H54 (cell line): ENCODE measurements at places on chromosomes 13 and 19.

DNA sequence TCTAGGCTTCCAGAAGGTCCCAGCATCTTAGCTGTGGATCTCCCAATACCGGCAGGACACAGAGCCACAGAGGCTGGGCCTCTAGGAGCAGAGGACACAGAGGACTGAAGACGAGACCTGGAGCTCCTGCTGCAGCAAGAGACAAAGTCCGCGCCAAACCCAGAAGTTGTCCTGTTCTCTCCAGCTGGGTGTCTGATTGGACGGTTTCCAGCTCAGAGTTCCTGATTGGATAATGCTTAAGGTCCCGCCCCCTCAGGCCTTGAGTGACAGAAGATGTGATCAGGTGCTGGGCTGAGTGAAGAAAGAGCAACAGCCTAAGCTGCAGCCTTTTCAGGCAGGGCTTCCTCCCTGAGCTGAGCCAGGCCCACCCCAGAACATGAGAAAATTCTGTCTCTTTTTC lies 59.9 kb upstream of the ZNF85 start:
- no peak for DNase-seq

GRCh38 chr19:9565900-9566705 lies 18.2 kb downstream of the ZNF121 start:
- no peak for DNase-seq

- no peak for DNase-seq
Measured at GRCh38 chr13:108595436-108596274, 33.8 kb upstream of the MYO16 start.

- DNase-seq: no peak
Measured at GRCh38 chr19:34127684-34128189, 44.6 kb upstream of the LSM14A start.

DNA sequence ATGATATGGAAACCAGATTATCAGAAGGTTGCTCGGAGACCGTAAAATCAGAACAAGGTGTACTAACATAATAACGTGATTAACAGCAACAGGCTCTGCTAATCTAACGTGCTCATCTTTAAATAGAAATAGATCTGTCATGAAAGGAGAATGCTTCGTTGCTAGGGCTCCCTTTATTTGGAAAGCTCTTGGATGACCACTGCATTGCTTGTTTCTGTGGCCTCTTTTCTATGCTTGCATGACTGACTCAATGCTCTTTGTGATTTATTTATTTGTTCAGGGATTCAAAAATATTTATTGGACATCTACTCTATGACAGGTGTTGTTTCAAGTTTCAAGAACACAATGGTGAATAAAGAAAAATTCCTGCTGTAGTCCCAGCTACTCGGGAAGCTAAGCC lies 22.3 kb upstream of the ZDHHC20 start:
- no peak for DNase-seq

DNA sequence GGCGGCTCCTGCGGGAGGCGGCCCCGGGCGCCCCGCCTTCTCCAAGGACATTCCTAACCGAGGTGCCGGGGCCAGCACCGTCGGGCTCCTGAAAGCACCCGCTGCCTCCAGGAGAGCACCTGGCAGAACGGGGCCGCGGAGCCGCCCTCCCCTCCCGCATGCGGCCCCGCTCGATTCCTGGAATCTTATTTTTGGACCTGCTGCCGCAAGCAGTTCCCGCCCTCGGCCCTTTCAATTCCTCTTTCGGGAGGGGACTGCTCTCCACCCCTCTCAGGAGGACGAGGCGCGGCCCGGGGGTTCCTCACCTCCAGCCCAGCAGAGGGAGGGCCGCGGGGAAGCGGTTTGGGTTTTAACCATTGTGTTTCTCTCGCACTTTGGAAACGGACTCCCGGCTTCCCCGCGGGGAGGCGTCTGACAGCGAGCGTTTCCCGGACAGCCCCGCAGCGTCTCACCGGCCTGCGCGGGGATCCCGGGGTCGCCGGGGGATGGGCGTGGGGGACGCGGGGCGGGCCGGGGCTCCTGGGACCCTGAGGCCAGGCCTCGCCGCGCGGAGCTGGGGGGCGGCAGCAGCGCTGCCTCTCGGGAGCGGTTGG lies 849 bp downstream of the GAS6 start:
- no peak for DNase-seq

GRCh38 chr19:8034178-8034525 lies 18.4 kb upstream of the CCL25 start:
- no peak for DNase-seq

DNA sequence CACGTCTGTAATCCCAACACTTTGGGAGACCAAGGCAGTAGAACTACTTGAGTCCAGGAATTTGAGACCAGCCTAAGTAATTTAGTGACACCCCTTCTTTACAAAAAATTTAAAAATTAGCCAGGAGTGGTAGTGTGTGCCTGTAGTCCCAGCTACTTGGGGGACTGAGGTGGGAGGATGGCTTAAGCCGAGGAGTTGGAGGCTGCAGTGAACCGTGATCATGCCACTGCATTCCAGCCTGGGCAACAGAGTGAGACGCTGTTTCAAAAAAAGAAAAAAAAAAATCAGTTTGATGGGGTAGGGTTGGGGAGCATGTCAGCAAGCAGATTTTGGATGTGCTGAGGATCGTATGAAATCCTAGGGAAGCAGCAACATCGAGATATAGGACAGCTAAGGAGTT lies 4.2 kb downstream of the CEACAM19 start:
- no peak for DNase-seq

DNA sequence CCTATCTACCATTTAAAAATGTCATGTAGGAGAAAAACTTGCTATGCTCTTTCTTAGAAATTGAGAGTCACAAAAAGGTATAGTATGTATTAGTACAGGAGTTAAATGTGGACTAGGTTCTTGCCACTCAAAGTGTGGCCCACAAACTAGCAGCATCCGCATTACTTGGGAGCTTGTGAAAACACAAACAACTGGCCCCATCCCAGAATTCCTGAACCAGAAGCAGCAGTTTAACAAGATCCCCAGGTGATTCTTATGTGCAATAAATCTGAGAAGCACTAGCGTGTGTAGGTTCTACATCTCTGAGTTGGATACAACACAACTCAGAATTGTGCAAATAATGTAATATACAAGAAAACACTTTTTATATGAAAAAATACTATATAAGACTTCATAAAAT lies 325.9 kb downstream of the DCT start:
- no peak for DNase-seq

- DNase-seq: no peak
Measured at GRCh38 chr19:44747739-44748425, 626 bp upstream of the BCL3 start.

DNA sequence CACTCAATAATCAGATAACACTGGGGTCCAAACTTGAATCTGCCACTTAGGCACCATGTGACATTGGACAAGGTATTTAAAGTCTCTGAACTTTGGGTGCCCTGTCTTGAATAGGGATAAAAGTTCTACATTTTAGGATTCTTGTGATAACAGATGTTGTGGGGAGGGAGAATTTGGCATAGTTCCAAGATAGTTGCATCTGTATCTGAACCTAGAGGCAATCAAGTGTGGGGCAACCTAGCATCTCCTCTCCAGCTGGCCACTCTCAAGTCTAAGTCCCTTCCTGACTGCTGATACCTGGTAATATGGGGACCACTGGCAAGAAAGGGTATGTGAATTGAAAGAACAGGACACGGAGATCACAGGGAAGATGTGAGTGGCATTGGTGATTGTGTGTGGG lies 256.1 kb downstream of the FOXO1 start:
- no peak for DNase-seq

- DNase-seq: no peak
Measured at GRCh38 chr13:45918597-45918996, 67.0 kb upstream of the SIAH3 start.

GRCh38 chr19:12956446-12957388 lies at the start of gene GADD45GIP1:
TSS of gene GADD45GIP1 (minus strand) at chr19:12957223. CDS start at chr19:12957212, 11 bp downstream.
- no peak for DNase-seq

GRCh38 chr13:108342369-108343289 lies 73.1 kb downstream of the TNFSF13B start:
- DNase-seq: no peak

DNA sequence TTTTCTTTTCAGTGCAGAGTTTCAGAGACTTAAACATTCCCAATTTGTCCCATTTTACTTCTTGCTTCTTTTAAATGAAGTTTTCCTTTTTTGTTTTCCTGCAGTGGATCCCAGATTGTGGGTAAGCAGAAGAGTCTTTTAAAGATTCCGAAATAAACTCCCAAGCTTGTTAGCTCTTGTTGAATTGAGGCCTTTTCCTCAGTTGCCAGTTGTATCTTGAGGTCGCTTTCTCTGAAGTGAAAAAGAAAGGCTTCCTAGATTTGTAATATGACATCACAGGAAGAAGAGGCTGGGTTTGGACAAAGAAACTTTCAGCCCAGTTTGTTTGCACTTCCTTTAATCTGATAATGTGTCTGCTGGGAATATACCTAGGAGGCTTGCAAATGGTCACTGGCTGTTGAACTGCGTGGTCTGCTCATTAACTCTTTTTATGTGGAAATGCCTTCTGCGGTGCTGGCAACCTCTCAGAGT lies at the start of gene LPAR6:
Gene LPAR6 (minus strand): TSS at position 233 of the 471 bp plus-strand sequence. CDS start 690 bp downstream, outside the sequence.
- no peak for DNase-seq

GRCh38 chr19:7463575-7463974 lies 25.3 kb downstream of the PEX11G start:
- no peak for DNase-seq

DNA sequence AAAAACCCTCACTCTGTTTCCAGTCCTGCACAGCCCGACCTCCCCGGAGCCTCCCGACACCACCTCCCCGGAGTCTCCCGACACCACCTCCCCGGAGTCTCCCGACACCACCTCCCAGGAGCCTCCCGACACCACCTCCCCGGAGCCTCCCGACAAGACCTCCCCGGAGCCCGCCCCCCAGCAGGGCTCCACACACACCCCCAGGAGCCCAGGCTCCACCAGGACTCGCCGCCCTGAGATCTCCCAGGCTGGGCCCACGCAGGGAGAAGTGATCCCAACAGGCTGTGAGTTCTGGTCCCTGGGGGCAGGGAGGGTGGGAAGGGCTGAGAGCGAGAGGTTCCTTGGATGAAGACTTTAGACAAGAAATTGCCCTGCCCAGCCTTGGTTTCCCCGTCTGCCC lies 5.4 kb downstream of the MADCAM1 start:
- no peak for DNase-seq

DNA sequence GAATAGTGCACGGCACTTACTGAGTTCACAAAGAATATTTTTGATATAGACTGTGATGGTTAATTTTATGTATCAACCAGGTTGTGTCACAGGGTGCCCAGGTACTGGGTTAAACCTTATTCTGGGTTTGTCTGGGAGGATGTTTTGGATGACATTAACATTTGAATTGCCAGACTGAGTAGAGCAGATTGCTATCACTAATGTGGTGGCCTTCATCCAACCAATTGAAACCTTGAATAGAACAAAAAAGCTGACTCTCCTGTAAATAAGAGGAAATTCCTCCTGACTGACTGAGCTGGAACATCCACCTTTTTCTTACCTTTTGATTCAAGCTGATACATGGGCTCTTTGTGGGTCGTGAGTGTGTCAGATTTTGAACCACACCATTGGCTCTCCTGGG lies 1424.4 kb upstream of the MIR17HG start:
- no peak for DNase-seq

DNA sequence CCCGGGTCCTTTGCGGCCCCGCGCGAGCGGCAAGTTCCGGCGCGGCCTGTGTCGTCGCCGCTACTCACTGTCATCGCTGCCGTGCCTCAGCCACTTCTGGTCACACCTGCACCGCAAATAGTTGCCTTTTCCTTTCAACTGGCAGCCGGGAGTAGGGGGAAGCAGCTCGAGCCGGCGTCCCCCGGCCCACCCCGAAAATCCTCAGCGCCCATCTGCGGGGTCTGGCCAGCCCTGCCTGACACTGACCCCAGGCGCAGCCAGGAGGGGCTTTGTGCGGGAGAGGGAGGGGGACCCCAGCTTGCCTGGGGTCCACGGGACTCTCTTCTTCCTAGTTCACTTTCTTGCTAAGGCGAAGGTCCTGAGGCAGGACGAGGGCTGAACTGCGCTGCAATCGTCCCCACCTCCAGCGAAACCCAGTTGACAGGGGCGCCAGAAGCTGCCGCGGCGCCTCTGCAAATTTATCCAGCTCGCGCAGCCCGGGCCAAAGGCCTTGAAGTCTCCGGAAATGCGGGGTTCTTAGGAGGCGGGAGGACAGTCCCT lies 1.7 kb downstream of the PDX1 start:
- DNase-seq: no peak

DNA sequence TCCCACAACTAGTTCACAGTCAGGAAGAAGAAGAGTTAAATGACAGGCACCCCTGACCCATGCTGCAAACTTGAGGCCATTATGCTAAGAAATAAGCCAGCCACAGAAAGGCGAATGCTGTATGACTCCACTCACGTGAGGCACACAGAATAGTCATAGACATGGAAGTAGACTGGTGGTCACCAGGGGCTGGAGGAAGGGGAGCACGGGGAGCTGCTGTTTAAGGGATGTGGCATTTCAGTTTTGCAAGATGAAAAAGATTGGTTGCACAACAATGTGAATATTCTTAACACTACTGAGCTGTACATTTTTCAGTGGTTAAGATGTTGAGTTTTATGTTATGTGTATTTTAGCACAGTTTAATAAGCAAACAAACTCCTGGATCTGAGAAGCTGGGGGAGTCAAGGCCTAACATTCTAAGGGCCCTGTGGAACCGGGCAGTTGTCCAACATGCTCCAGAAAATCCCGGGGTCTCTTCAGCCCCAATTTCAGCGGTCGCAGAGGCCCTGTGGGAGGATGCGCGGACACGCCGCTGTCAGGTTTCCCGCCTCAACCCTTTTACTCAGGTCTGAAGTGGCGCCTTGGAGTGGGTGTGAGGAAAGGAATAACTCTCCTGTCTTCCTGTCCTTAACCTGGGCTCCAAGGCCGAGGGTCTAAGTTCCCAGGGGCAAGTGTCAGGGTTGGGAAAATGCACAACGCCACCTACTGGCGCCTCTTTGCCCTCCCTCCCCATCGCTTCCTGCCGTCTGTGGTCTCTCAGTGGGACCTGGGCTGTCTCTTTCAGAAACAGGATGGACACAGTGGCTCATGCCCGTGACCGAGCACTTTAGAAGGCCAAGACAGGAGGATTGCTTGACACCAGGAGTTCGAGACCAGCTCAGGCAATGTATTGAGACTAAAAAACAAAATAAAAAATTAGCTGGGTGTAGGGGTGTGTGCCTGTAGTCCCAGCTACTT lies 4.4 kb upstream of the TMEM272 start:
- DNase-seq: peak; percentile 46
